ENCODE measurements at places on chromosomes 1 and 21.

DNA sequence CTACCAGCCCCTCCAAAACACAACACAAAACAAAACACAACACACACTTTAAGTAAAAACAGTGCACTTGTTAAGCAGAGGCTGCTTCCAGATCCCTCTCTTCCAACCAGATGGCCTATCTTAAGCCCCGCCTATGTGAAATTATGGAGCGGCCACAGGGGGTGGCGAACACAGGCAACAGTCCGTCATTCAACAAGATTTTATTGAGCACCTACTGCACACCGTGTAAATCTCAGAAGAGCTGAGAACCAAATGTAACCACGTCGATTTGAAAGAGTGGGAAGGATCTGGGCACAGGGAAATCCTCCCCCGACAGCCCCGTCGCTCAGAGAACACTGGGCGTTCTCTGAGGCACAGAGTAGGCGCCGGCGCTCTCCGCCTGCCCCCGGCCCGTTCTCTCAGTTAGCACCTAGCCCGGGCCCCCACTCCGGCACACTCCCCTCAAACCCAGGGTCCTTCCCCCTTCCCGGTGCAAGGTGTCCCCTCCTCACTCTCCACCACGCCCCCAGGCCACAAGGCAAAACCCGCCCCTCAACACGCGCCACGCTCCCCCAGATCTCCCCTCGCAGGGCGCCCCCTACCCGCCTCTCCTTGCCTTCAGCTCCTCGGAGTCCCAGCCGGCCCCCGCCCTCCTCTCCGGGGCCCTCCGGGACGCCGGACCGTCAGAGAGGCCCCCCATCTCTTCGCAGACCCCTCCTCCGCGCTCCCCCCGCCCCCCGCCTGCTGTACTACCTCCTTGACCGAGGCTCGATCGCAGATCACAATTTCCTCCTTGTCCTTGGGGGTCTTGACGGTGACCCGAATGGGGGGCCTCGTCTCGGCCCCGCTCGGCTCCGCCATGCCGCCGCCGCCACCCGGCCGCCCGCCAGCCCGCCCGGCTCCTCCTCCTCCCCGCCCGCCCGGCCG, 483 bp downstream of the UBQLN4 start:
- DNase-seq, result no peak

DNA sequence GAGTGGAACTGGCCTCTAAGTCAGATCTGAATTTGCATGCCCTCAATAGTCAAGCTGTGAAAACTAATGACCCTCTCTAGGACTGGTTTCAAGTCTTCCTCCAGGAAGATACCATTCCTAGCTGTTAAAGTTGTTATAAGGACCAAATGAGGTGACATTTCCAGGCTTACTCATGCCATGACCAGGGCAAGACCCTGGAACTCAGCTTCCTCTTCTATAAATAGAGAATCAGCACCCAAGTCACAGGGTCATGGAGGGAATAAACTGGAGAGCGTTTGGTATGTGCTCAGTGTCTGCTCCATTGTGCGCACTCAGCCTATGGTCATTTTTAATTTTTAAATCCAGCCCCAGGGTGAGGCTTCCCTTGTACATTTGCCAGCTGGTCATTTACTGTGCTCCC, 2.5 kb downstream of the S100A9 start:
- no peak for DNase-seq

DNA sequence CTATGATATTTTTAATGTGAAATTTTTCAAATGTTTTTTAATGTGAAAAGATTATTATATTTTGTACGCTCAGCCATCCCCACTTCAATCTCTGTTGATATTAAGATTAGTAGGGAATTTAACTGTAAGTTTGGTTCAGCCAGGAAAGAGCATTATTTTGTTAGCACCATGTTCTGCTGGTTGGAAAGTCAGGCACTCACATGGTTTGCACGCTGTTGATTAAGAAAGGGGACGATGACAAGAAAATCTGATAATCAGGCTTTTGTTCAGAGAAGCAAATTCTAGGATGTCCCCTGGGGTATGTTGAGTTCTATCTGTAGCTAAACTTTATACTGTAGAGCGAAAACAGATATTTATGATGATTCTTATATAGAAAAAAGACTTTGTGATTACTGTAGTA, 115.1 kb downstream of the OSBPL9 start:
- no peak for DNase-seq

DNA sequence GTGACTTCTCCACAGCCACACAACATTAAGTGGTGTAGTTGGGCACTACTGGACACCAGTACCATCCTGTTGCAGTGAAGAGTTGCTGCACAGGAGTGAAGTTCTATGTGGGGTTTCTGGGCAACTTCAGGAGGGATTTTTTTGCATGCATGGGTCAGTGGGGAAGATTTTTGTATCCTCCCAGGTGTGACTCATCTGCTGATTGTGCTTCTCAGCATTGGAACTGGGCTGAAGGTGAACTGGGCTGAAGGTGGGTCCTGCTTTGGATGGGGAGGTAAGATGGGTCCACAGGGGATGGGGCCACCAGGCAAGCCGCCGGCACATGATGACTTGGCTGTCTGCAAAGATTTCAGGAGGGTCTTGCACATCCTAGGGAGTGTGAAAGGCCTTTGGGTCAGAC, 2.6 kb downstream of the SERINC2 start:
- DNase-seq, result no peak

DNA sequence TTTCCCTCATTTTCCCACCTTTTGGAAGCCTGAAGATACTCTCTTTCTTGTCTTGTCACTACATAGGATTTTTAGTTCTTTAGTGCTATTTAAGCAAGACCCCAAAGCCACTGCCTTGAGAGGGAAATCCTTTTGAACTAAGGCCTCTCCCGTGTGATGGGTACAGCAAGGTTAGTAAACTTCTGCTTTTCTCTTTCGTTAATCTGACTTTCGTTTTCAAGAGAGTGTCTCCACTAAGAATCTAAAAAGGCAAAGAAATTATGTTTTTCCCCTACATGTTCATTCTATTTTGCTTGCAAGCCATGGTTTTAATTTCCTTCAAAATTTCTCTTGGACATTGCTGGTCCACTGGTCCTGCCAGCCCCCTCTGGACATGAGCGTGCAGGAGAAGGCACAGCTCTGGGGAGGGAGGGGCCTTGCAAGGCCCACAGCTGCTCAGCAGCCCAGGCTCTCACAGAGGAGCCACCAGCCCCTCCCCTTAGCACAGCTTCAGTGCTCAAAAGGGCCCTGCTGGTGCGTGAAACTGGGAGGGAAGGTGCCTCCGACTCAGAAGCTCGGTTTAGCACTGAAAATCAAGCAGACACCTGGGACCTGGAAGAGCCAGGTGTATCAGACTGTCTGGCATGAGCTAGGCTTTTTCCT, 210.9 kb upstream of the GALNT2 start:
- no peak for DNase-seq

DNA sequence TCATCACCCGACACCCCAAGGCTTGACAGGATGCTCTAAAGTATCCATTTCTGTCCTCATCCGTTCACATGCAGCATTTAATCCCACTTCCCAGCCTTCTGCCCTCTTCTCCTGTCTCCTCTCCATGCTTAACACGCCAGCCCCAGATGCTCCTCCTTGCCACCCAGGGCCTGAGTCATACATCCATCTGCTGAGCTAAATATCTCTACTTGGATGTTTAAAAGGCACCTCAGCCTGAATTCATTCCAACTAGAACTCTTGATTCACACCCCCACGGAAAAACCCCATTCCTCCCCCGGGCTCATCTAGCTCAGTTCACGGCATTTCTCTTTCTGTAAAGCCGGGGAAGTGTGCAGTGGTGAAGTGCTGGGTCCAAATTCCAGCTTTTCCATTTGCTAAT, 27.7 kb downstream of the TEX35 start:
- no peak for DNase-seq

GRCh38 chr1:109517337-109517736, 7.8 kb upstream of the AMIGO1 start:
- DNase-seq, result no peak

GRCh38 chr1:99849413-99849743, 783 bp upstream of the AGL start:
- DNase-seq, result peak; percentile 3

DNA sequence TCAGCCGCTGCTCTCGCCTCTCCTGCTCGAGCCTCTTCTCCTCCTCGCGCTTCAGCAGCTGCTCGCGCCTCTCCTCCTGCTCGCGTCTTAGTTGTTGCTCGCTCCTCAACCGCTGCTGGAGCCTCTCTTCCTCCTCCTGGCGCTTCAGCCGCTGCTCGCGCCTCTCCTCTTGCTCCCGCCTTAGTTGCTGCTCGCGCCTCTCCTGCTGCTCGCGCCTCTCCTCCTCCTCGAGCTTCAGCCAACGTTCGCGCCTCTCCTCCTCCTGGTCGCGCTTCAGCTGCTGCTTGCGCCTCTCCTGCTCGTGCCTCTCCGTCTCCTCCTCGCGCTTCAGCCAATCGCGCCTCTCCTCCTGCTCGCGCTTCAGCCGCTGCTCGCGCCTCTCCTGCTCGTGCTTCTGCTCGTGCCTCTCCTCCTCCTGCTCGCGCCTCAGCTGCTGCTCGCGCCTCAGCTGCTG, 3.7 kb downstream of the TCHH start:
- no peak for DNase-seq

GRCh38 chr21:37877888-37878684, 38.2 kb downstream of the KCNJ6 start:
- DNase-seq, result no peak

GRCh38 chr1:192066202-192066601, 92.1 kb upstream of the RGS18 start:
- no peak for DNase-seq

GRCh38 chr1:152347116-152347728, 12.6 kb downstream of the FLG2 start:
- no peak for DNase-seq

- no peak for DNase-seq
Measured at GRCh38 chr1:89873770-89874169, 52.9 kb downstream of the LRRC8D start.

GRCh38 chr1:194654956-194655355, 1468.5 kb upstream of the B3GALT2 start:
- no peak for DNase-seq

DNA sequence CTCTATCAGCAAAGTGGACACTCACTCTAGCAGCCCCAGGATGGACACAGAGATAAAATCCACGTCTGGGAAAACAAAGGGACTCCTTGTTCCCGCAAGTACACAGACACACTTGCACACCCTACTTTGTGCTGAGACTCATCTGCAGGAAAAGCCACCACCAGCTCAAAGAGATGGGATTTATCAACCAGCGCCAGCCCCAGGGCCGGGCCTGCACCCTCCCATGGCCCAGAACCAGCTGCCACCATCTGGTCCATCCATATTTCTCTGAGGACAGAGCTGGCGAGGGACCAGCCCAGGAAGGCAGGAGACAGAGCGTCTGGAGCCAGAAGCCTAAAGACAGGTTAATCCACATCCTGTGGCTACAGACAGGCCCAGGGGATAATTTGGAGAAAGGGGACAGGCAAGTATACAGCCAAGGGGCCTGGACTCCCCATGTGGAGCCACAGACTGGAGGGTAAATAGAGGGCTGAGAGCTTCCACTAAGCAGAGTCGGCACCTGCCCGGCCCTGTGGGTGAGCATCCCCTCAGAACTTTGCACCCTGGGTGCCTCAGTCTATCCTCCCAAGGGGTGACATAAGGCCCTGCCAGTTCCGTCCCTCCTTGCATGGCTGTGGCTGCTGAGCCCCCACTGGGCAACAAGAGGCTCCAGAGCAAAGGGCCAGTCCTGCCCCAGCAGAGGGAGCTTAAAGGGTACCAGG, 233.9 kb downstream of the PTPRU start:
- no peak for DNase-seq

DNA sequence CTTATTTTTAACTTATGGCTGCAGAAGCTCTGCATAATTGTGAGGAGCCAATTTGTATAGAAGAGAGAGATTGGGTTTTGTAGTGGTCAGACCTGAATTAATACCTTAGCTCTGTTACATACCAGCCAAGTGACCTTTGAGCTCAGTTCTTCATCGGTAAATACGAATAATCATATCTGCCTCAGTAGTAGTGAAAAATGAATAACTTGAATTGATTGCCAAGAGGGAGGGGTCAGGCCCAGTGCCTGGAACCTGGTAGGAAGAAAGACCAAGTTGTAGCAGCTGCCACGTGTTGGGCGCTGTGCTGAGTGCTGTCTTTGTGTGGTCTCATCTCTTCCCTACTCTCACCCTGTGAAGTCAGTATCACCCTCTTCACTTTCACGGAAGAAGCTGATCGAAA, 247.5 kb downstream of the PBX1 start:
- DNase-seq, result no peak

GRCh38 chr1:67759066-67759465, 74.1 kb downstream of the GADD45A start:
- no peak for DNase-seq

- DNase-seq, result no peak
Measured at GRCh38 chr1:12287869-12288268, 58.0 kb downstream of the VPS13D start.

GRCh38 chr1:80837066-80837465, 963.7 kb upstream of the ADGRL2 start:
- no peak for DNase-seq

DNA sequence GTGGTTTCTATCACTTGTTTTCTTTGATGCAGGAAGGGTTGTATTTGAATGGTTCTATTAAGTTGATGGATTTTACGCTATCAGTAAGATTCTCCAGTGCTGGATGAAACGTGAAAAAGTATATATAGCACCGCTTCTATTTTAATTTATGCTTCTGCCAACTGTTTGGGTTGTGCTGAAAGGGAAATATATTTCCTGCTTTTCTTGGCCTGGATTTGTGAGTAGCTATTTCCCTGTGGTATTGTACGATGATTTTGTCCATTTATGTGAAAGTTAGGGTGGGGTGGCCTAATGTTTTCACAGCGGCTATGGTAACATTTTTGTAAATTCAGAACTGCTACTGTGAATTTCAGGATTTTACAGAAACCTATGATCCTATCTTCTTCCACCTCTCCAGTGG, 322 bp downstream of the C1orf162 start:
- no peak for DNase-seq

- no peak for DNase-seq
Measured at GRCh38 chr1:150234566-150235293, 1.2 kb downstream of the ANP32E start.

- DNase-seq, result no peak
Measured at GRCh38 chr21:27975514-27975913, 1008.6 kb upstream of the ADAMTS5 start.

DNA sequence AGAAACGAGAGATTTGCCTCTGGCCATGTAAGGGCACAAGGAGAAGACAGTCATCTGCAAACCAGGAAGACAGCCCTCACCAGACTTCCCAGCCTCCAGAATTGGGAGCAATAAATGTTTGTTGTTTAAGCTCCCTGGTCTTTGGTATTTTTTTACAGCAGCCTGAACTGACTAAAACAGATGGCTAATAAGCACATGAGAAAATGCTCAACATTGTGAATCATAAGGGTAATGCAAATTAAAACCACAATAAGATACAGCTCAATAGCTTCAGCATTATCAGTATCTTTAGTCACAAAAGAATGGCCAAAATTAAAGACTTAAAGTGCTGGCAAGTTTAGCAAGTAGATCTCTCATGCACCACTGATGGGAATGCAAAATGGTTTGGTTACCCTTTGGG, 11.7 kb downstream of the UBE2G2 start:
- DNase-seq, result no peak

DNA sequence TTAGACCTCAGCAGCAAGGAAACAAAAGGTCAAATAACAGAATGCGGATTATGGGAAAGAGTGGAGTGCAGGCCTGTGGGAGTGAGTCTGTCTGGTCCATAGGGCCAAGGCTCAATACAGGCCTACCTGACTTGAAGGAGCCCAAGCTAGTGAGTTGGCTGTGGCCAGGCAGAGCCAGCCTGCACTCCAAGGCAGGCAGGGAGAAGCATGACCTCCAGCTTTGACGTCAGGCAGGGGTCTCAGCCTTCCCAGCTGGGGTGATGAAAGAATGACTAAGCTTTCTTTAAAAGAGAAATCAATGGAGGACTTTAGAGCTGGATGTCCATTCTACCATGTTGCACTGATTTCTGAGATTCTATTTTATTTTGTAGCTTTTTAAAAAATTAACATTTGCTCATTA, 62.8 kb downstream of the RHOU start:
- no peak for DNase-seq
